ENCODE measurements at places on chromosomes 12 and 14. TPM values are rescaled to one million over a fixed set of nuclear protein-coding genes. Genes with fewer than 3 reads are reported as not detected.

HOXC10 gene
- total RNA-seq, result not detected

CIROP gene
- total RNA-seq, result 0.45 TPM

ADAMTS20 gene
- total RNA-seq, result not detected

VPS33A gene
- total RNA-seq, result 15.5 TPM

GALNT6 gene
- total RNA-seq, result 60.4 TPM

TSPAN8 gene
- total RNA-seq, result not detected

MYL6B gene
- total RNA-seq, result 101 TPM

CD27 gene
- total RNA-seq, result 0.15 TPM

KRT73 gene
- total RNA-seq, result not detected

MARCHF9 gene
- 2.2 TPM for total RNA-seq

RAD51AP1 gene
- 21.9 TPM for total RNA-seq

TMEM229B gene
- not detected for total RNA-seq

NINJ2 gene
- 0.17 TPM for total RNA-seq

SERPINA4 gene
- not detected for total RNA-seq

CCDC177 gene
- total RNA-seq, result not detected

TMEM121 gene
- total RNA-seq, result 9.1 TPM

CPNE6 gene
- total RNA-seq, result not detected

KLHDC1 gene
- 0.30 TPM for total RNA-seq

RGS6 gene
- not detected for total RNA-seq

KCNC2 gene
- total RNA-seq, result not detected

SOCS4 gene
- total RNA-seq, result 5.9 TPM

FBXO34 gene
- total RNA-seq, result 13.6 TPM

LRRC10 gene
- not detected for total RNA-seq

KRT2 gene
- not detected for total RNA-seq

KRT75 gene
- not detected for total RNA-seq

ANAPC5 gene
- total RNA-seq, result 138 TPM

NR1H4 gene
- total RNA-seq, result 0.34 TPM

TAS2R9 gene
- not detected for total RNA-seq

RNASE3 gene
- not detected for total RNA-seq

ZNF605 gene
- 1.5 TPM for total RNA-seq

HELB gene
- 1.2 TPM for total RNA-seq

RPS6KA5 gene
- 1.3 TPM for total RNA-seq

ADGRD1 gene
- total RNA-seq, result 0.84 TPM

RTN1 gene
- under 0.01 TPM for total RNA-seq

BHLHE41 gene
- 0.45 TPM for total RNA-seq

ORAI1 gene
- total RNA-seq, result 8.9 TPM

FLRT2 gene
- 2.2 TPM for total RNA-seq

P3H3 gene
- 54.1 TPM for total RNA-seq

HPD gene
- total RNA-seq, result 0.84 TPM

CDK2 gene
- total RNA-seq, result 57.4 TPM

PARPBP gene
- total RNA-seq, result 11.1 TPM

PIGH gene
- 12.9 TPM for total RNA-seq

TIMELESS gene
- total RNA-seq, result 22.7 TPM

MYF5 gene
- total RNA-seq, result not detected

ANKS1B gene
- total RNA-seq, result not detected

ART4 gene
- total RNA-seq, result not detected

PPHLN1 gene
- total RNA-seq, result 53.2 TPM

BCDIN3D gene
- total RNA-seq, result 1.7 TPM

CLEC9A gene
- not detected for total RNA-seq

FAM186B gene
- total RNA-seq, result under 0.01 TPM

DUSP16 gene
- 11.8 TPM for total RNA-seq

INTS13 gene
- 30.8 TPM for total RNA-seq

DDX47 gene
- total RNA-seq, result 61.2 TPM

KLRC1 gene
- not detected for total RNA-seq

BCL2L2 gene
- total RNA-seq, result 13.4 TPM

Data from bronchus fibroblast of lung (primary cell).